ENCODE measurements at places on chromosomes 7 and 10. TPM values are rescaled to one million over a fixed set of nuclear protein-coding genes. Genes with fewer than 3 reads are reported as not detected.

COMMD3 gene
- 57.2 TPM for total RNA-seq

NEBL gene
- 0.51 TPM for total RNA-seq

PEX1 gene
- total RNA-seq, result 33.8 TPM

ECHDC3 gene
- total RNA-seq, result 2.7 TPM

SPAG6 gene
- total RNA-seq, result not detected

PAOX gene
- 4.7 TPM for total RNA-seq

RBM20 gene
- total RNA-seq, result 0.33 TPM

HYAL4 gene
- total RNA-seq, result not detected

FANK1 gene
- total RNA-seq, result 1.3 TPM

TRIL gene
- total RNA-seq, result not detected

DNA sequence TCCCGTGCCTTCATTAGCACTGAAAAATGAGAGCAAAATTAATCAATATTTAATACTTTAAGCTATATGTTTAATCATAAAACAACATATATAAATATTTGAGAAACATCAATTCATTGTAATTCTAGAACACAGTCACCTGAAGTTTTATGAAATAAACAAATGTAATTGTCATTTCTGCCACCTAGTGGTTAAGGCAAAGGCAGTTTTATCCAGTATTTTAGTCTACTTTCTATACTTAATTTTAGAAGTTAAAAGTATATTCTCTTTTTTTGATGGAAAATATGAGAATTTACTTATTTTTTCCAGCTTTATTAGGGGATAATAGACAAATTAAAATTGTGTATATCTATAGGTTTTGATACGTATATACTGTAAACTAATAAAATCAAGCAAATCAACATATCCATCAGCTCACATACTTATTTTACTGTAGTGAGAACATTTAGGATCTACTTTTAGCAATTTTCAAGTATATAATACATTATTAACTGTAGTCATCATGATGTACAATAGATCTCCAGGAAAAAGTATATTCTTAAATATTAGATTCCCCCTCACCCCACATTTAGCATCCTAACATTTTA is 16.9 kb downstream of the PCGF6 start:
- H3K4me3 ChIP-seq, result no peak overlapping the region
- no peak overlapping the region for H3K27ac ChIP-seq
- no peaks in the 10 kb centered on the region for H3K27me3 ChIP-seq

GRCh38 chr7:128935342-128935730 is 2.4 kb upstream of the IRF5 start:
- H3K27me3 ChIP-seq, result no peaks in the 10 kb centered on the region
- no peak for DNase-seq
- H3K4me3 ChIP-seq, result no peak overlapping the region
- no peaks in the 10 kb centered on the region for H3K36me3 ChIP-seq
- H3K27ac ChIP-seq, result no peak overlapping the region
- peaks cover 7% of the 10 kb centered on the region for H3K4me1 ChIP-seq

DNA sequence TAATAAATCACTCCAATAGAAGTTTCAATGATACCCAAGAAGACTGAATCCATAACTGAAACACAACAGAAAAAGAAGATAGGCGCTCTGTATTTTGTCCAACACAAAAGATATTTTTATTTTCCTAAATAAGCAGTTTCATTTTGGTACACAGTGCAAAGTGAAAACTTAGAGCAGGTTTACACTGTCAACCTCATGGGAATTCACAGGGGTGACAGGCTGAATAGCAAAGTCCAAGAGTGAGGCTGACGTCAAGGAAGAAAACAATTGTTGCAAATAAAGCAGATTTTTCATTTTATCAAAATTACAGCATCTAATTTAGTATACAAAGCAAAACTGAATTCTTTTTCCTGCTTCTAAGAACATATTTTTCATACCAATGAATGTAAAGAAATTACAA is 28.6 kb downstream of the NAMPT start:
- DNase-seq, result no peak
- no peak overlapping the region for H3K4me3 ChIP-seq
- H3K27me3 ChIP-seq, result no peaks in the 10 kb centered on the region
- peaks cover 4% of the 10 kb centered on the region for H3K36me3 ChIP-seq
- H3K27ac ChIP-seq, result no peak overlapping the region

DNA sequence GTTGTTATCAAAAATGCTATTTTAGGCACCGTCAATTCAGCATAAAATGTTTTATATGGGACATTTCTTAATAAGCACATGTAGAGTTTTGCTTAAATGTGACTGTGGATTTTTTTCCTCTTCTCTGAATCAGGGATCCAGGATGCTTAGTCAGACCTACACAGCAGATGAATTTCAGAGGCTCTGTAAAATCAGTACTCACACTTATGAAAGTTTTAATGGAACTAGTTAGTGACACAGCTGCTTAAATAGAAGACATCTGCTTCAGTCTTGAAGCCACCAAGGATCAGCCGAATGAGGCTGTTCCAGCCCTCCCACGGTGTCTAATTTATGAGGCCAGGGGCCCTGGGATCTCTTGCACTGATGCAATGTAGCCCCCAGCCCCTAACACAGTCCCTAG is 136.0 kb downstream of the MYOF start:
- no peak for DNase-seq
- H3K36me3 ChIP-seq, result no peaks in the 10 kb centered on the region
- H3K4me1 ChIP-seq, result no peaks in the 10 kb centered on the region

- H3K4me3 ChIP-seq, result no peak overlapping the region
- no peaks in the 10 kb centered on the region for H3K4me1 ChIP-seq
- no peak for DNase-seq
- H3K27me3 ChIP-seq, result no peaks in the 10 kb centered on the region
- peaks cover 4% of the 10 kb centered on the region for H3K36me3 ChIP-seq
Observed at GRCh38 chr7:37142958-37143357, 305.7 kb downstream of the ELMO1 start.

DNA sequence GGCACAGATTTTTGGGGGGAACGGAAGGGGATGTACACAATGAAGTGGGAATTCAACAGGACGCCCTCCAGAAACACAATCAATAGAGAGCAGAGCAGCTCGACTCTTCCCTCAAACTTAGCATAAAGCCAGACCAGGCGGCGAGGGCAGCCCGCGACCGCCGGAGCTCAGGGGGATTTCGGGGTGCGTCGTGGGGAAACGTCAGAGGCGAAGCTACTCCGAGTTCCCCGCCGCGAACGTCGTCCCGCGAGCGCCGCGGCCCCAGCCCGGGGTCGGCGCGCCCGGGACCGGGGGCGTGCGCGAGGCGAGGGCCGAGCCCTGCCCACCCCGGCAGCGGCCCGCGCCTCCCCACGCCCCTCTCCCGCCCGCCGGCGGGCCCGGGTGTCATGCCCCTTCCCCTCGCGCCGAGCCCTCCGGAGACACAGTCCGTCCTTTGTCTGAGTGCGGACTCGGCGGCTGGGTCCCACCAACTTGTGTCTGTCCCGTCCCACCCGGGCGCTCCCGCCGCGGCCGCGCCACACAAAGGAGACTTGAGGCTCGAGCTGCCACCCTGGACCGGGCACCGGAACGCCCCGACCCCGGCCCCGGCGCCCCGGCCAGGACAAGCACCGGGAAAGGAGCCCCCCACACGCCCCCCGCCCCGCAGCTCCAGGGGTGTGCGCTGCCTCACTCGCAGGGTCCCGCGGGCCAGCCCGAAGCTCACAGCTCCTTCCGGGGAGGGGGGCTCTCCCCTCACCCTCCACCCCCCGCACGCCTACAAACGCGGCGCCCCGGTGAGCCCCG is 634 bp downstream of the EZH2 start:
- H3K27me3 ChIP-seq, result no peaks in the 10 kb centered on the region
- H3K4me1 ChIP-seq, result peaks cover 13% of the 10 kb centered on the region
- peak overlapping the region; percentile 68 for H3K4me3 ChIP-seq
- peak overlapping the region; percentile 86 for H3K27ac ChIP-seq

GRCh38 chr10:6114805-6115341 is 26.0 kb downstream of the RBM17 start:
- DNase-seq, result no peak
- H3K27me3 ChIP-seq, result no peaks in the 10 kb centered on the region
- H3K36me3 ChIP-seq, result peaks cover 63% of the 10 kb centered on the region

DNA sequence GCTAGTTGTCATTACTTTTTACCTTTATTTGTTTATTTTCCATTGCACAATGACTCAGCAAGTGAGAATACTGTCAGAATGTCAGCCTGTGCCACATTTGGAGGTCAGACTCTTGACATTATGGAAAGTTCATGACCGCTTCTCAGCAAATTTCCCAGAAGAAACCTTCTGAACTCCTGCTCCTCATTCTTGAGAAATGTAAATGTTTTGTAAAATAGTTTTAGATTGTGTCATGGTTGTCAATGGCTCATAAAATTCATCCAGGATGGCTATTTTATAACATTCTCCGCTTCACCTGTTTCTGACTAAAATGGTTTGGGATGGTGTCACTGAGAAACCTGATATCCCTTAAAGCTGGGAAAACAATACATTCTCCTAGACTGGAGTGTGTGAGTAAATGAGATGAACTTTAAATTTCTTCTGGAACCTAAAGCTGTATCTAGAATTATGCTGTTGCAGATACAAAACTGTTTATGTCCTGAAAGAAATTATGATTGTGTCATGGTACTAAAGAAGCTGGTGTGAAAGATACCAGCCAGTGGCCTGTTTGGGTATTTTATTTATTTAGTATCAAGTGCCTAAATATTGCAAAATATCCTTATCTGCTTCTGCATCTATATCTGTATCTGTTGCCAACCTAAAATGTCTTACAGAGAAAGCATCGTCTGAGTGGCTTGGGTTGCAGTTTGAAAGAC is 671.7 kb downstream of the GATA3 start:
- H3K27me3 ChIP-seq, result no peaks in the 10 kb centered on the region
- no peak overlapping the region for H3K27ac ChIP-seq
- no peak overlapping the region for H3K4me3 ChIP-seq

GRCh38 chr7:137343281-137343841 is at the start of gene PTN:
Gene PTN, minus strand, starts transcription at chr7:137343733. Its CDS starts 88,760 bp downstream, at chr7:137254973.
- no peaks in the 10 kb centered on the region for H3K36me3 ChIP-seq
- H3K27me3 ChIP-seq, result no peaks in the 10 kb centered on the region
- H3K4me3 ChIP-seq, result no peak within 1 kb of the TSS
- DNase-seq, result no peak
- no peaks in the 10 kb centered on the region for H3K4me1 ChIP-seq

- H3K27ac ChIP-seq, result no peak overlapping the region
- no peaks in the 10 kb centered on the region for H3K36me3 ChIP-seq
- DNase-seq, result no peak
- H3K27me3 ChIP-seq, result no peaks in the 10 kb centered on the region
Observed at GRCh38 chr7:18241543-18242231, 214.0 kb upstream of the PRPS1L1 start.

DNA sequence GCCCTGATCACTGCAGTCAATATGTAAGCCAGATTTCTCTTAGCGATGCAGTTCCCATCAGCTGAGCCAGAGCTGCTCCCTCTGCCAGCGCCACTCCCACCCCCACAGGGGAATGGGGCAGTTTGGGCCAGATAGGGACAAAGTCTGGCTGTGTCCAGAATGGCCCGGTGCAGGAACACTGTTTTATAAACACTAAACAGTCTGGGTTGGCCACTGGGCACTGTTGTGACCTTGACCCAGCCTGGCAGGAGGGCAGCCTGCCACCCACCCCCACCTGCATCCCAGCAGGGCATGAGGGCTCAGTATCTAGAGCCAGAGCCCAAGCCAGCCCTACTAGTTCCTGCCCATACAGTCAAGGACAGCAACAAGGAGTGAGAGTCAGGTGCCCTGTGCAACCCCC is 1.3 kb downstream of the OGDHL start:
- no peaks in the 10 kb centered on the region for H3K36me3 ChIP-seq
- peaks cover 46% of the 10 kb centered on the region for H3K27me3 ChIP-seq
- DNase-seq, result no peak
- no peaks in the 10 kb centered on the region for H3K4me1 ChIP-seq
- H3K27ac ChIP-seq, result no peak overlapping the region

DNA sequence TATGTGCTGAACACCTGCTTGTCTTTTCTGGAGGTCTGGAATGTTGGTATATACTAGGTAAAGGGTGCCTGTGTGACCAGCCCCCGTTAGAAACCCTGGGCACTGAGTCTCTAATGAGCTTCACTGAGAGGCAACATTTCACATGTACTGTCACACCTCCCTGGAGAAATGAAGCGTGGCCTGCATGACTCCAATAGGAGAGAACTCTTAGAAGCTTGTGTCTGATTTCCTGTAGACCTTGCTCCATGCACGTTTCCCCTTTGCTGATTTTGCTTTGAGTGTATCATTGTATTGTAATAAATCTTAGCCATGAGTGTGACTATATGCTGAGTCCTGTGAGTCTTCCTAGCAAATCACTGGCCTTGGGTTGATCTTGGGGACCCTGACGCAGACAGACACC is 82.8 kb downstream of the PPP1R3C start:
- no peak for DNase-seq
- no peak overlapping the region for H3K4me3 ChIP-seq
- no peaks in the 10 kb centered on the region for H3K4me1 ChIP-seq
- no peaks in the 10 kb centered on the region for H3K36me3 ChIP-seq
- no peak overlapping the region for H3K27ac ChIP-seq

DNA sequence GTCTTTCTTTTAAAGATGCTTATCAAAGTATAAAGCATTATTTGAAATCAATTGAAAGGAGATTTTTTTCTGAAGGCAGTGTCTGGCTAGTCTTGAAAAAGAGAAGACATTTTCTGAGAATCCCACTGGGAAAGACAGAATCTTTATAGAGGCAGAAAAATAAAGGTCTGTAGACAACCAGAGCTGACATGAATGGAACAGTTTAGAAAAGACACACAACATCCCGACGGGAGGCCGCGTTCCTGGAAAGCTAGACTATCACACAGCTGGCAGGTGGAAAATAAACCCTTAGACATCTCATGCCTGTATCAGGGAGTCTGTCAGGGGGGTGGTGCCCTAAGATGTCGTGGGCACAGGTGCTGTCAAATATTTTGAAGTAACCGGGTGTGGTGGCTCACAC is 48.0 kb upstream of the KLF6 start:
- no peak overlapping the region for H3K4me3 ChIP-seq
- DNase-seq, result no peak
- peaks cover 19% of the 10 kb centered on the region for H3K4me1 ChIP-seq
- no peaks in the 10 kb centered on the region for H3K27me3 ChIP-seq
- no peaks in the 10 kb centered on the region for H3K36me3 ChIP-seq

DNA sequence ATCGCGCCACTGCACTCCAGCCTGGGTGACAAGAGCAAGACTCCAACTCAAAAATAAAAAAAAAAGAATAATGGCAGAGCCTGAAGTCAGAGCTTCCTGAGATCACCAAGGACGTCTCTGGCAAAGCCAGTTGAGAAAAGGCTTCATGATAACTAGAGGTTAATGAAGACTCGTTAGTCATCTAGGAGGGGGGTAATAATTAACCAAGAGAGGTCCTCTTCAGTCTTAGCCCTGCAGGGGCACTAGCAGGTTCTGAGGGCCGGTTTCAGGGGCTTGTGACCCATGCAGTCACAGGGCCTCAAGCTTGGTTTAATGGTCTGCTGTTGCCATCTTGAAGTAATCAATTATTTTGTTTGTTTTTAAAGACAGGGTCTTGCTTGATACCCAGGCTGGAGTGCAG is 28.6 kb upstream of the PROSER2 start:
- H3K4me1 ChIP-seq, result no peaks in the 10 kb centered on the region
- DNase-seq, result no peak
- peaks cover 15% of the 10 kb centered on the region for H3K27me3 ChIP-seq

DNA sequence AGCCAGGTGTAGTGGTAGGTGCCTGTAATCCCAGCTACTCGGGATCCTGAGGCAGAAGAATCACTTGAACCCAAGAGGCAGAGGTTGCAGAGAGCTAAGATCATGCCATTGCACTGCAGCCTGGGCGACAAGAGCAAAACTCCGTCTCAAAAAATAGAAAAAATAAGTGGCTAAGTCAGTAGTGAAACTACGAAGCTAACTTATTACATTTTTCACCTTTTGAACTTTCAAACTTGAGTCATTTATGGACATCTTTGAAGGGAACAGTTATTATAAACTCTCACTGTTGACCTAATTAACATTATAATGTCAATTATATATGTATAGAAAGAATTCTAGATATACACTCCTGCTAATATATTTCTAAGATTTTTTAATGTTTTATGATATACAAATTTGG is 541.5 kb upstream of the C7orf33 start:
- no peaks in the 10 kb centered on the region for H3K27me3 ChIP-seq
- H3K36me3 ChIP-seq, result no peaks in the 10 kb centered on the region
- H3K27ac ChIP-seq, result no peak overlapping the region
- no peak for DNase-seq
